Caki2 (cell line): ENCODE measurements at places on chromosomes 3 and 15. TPM values are rescaled to one million over a fixed set of nuclear protein-coding genes. Genes with fewer than 3 reads are reported as not detected.

OR5K2 gene
- total RNA-seq = not detected in 2 replicates

LRRK1 gene
- 9.2 and 9.8 TPM in 2 replicates for total RNA-seq

CLDN1 gene
- total RNA-seq = 129 and 151 TPM in 2 replicates

SPTSSB gene
- not detected in 2 replicates for total RNA-seq

GCHFR gene
- 73.4 and 105 TPM in 2 replicates for total RNA-seq

PPP1R14D gene
- total RNA-seq = not detected in 2 replicates

SAXO2 gene
- not detected in 2 replicates for total RNA-seq

GMPS gene
- total RNA-seq = 29.7 and 29.9 TPM in 2 replicates

SOX14 gene
- not detected in 2 replicates for total RNA-seq

CD80 gene
- not detected in 2 replicates for total RNA-seq

AP3B2 gene
- 5.3 and 6.7 TPM in 2 replicates for total RNA-seq

LMCD1 gene
- total RNA-seq = 28.6 and 50.1 TPM in 2 replicates

CHRNA5 gene
- total RNA-seq = 9.0 and 44.5 TPM in 2 replicates

WDR6 gene
- 38.0 and 38.2 TPM in 2 replicates for total RNA-seq

ACKR4 gene
- total RNA-seq = not detected in 2 replicates

C3orf52 gene
- 8.8 and 9.0 TPM in 2 replicates for total RNA-seq

LMLN gene
- total RNA-seq = 0.23 and 1.3 TPM in 2 replicates

TTBK2 gene
- 7.4 and 10.6 TPM in 2 replicates for total RNA-seq

CCDC9B gene
- 10.1 and 35.3 TPM in 2 replicates for total RNA-seq

SFMBT1 gene
- total RNA-seq = 2.0 and 3.3 TPM in 2 replicates

PIGB gene
- total RNA-seq = 26.0 and 28.7 TPM in 2 replicates

DPPA2 gene
- 0.51 TPM in 1 of 2 replicates, not detected in the other for total RNA-seq

LNP1 gene
- total RNA-seq = 10.8 TPM in 2 replicates

CD200R1L gene
- not detected in 2 replicates for total RNA-seq

ATP13A5 gene
- not detected in 2 replicates for total RNA-seq

LTK gene
- total RNA-seq = not detected in 2 replicates

NOX5 gene
- total RNA-seq = 1.2 TPM in 1 of 2 replicates, not detected in the other

ARGFX gene
- not detected in 2 replicates for total RNA-seq

PLA2G4E gene
- total RNA-seq = not detected in 2 replicates

CCDC39 gene
- not detected in 2 replicates for total RNA-seq

WDR93 gene
- total RNA-seq = 0.93 and 1.5 TPM in 2 replicates

CELF6 gene
- 1.7 TPM in 1 of 2 replicates, not detected in the other for total RNA-seq

CATSPER2 gene
- total RNA-seq = 0.37 and 5.8 TPM in 2 replicates

MUC4 gene
- total RNA-seq = 0.06 and 0.20 TPM in 2 replicates

TRAT1 gene
- total RNA-seq = not detected in 2 replicates

ROPN1 gene
- not detected in 2 replicates for total RNA-seq

KLF15 gene
- not detected in 2 replicates for total RNA-seq

DGKG gene
- total RNA-seq = 15.0 and 16.4 TPM in 2 replicates

LRRIQ4 gene
- not detected in 2 replicates for total RNA-seq

ZCWPW2 gene
- total RNA-seq = not detected in 2 replicates

DUOXA1 gene
- total RNA-seq = not detected in 2 replicates
